ENCODE measurements at places on chromosomes 5 and 9. TPM values are rescaled to one million over a fixed set of nuclear protein-coding genes. Genes with fewer than 3 reads are reported as not detected.

The CTXN3 gene
- not detected for total RNA-seq

The S1PR3 gene
- 0.70 TPM for total RNA-seq

The SIGMAR1 gene
- 178 TPM for total RNA-seq

The PRDM9 gene
- total RNA-seq: not detected

The ARID3C gene
- not detected for total RNA-seq
